ENCODE measurements at places on chromosomes 16 and 17. TPM values are rescaled to one million over a fixed set of nuclear protein-coding genes. Genes with fewer than 3 reads are reported as not detected.

KRT25 gene
- total RNA-seq = not detected

AURKB gene
- total RNA-seq = 50.5 TPM

EME2 gene
- total RNA-seq = 0.90 TPM

PDILT gene
- not detected for total RNA-seq

NUTF2 gene
- 95.0 TPM for total RNA-seq

All from H4 (cell line).